ENCODE measurements at places on chromosomes 6 and 20.
A peak's percentile ranks its signal among the peaks of the same experiment; 100 is the strongest.

GRCh38 chr6:135280375-135281136, 99.4 kb downstream of the MYB start:
- DNase-seq, result no peak

- no peak for DNase-seq
Observed at GRCh38 chr6:116556065-116556464, 2.5 kb downstream of the CALHM4 start.

DNA sequence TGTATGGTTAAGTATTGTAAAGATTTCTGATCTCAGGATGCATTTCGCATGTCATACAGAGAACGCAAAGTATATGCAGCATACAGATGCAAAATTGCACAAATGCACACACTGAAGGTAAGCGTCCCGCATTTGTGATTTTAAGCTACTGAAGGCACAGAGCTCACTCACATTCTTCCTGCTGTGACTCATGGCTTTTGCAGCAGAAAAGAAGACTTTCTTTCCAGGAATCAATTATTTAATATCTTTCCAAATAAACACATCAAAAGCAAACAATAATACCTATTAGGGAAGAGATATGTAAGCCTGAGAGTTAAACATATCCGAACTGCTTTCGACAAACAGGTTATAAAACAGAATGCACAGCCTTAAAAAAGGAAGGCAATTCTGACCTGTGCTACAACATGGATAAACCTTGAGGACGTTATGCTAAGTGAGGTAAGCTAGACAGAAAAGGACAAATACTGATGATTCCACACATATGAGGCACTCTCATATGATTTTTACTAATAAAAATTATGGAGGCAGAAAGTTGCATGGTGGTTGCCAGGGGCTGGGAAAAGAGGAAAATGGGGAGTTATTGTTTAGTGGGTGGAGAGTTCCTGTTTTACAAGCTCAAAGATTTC, 109.0 kb downstream of the TFAP2A start:
- DNase-seq, result no peak

- DNase-seq, result peak; percentile 94
Observed at GRCh38 chr6:21987501-21987957, 309.3 kb downstream of the PRL start.

DNA sequence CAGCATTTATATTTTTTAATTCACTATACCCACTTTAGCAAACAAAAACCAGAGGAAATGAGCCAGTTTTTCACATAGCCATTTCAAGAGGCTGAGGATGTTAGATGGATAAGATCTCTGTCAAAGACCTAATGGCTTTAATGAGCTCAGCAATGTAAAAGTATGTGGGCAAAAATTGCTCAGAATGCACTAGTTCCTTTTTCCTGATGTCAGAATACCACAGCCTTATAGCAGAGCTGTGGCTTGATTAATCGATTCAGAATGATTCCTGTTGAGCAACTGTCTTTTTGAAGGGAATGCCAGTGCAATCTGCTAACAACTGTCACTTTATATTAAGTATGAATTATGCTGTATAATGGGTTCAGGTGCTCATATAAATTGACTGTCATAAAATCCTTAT, 100.6 kb upstream of the HIVEP1 start:
- no peak for DNase-seq

GRCh38 chr6:90676516-90677300, 89.8 kb upstream of the MAP3K7 start:
- DNase-seq, result no peak

GRCh38 chr6:19472153-19472552, 365.0 kb upstream of the ID4 start:
- no peak for DNase-seq

GRCh38 chr6:159726918-159727716, at the start of gene WTAP:
TSS of gene WTAP (plus strand) at chr6:159727506. CDS start at chr6:159736266, 8,760 bp downstream.
- DNase-seq, result peak; percentile 99

DNA sequence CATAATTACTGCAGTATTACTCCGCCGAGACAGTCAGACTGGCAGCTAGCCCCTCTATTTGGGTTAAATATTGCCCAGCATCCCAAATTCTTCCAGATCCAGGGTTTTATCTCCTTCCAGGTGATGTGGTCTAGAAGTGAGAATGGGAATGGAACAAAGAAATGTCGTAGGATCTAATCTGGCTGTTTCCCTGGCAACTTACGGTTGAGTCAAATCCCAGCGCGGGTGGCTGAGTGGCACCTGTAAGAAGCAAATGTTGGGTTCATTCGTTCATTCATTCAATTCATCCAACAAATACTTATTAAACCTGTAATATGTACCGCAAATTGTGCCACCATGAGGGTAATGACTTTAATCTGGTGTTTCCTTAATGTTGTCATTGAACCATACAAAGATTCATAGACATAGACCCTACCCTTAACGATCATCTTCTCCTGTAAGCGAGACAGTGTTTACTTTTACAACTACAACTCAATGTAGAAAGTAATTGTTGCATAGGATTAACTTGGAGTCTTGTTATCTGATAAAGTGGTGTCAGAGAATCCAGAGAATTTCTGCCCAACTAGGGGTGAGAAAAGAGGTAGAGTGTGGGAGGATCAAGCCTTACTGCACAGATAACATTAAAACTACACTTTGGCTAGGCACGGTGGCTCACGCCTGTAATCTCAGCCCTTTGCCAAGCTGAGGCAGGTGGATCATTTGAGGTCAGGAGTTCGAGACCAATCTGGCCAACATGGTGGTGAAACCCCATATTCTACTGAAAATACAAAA, 91.3 kb upstream of the ADGRF1 start:
- no peak for DNase-seq

GRCh38 chr6:36975231-36976006, 10.6 kb downstream of the MTCH1 start:
- DNase-seq, result no peak
